ENCODE measurements at places on chromosomes 16 and 17.

- DNase-seq: peak; percentile 56
Measured at GRCh38 chr17:77441130-77441920, 300.6 kb downstream of the SEC14L1 start.

- no peak for DNase-seq
Measured at GRCh38 chr16:69194488-69194887, 7.5 kb downstream of the SNTB2 start.

GRCh38 chr16:27486344-27486743 lies 63.4 kb downstream of the GTF3C1 start:
- no peak for DNase-seq

DNA sequence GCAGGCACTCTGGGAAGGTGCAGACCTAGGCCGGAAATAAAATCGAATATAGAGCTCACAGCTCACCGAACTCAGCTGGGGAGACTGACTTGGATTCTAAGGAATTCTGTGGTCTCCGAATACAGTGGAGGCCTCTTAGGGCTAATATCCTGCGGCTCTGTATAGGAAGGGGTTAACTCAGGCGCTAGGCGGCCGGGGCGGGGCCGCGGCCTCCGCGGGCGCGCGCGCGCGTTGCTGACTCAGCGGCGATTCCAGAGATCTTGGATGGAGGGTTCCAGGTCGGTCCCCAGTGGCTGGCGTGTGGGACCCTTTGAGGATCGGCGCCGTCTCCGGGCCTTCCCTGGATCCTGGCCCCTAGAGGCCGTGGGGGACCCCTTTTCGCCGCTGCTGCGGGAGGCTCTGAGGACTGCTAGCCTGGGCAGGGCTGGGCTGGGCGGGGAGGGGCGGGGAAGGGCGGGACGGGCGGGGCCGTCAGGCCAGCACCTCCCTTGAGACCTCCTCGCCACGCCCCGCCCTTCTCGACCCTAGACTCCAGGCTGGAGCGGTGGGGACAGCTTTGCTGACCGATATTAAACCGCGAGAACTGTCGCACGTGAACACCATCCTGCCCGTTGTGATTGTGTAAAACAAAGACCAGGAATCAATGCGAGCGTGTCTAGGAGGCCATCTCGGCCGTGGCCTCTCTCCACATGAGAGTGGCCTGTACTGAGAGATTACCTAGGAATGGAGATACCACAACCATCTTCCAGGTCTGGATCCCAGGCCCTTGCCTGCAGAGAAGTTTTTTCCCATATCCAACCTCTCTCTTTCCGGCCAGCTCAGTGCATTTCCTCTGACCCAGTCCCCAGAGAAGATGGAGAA lies 1.4 kb upstream of the PLEKHH3 start:
- peak; percentile 66 for DNase-seq

GRCh38 chr17:49239963-49240362 lies 9.4 kb upstream of the PHOSPHO1 start:
- no peak for DNase-seq

- DNase-seq: no peak
Measured at GRCh38 chr17:68295086-68295485, 3.8 kb downstream of the ARSG start.

DNA sequence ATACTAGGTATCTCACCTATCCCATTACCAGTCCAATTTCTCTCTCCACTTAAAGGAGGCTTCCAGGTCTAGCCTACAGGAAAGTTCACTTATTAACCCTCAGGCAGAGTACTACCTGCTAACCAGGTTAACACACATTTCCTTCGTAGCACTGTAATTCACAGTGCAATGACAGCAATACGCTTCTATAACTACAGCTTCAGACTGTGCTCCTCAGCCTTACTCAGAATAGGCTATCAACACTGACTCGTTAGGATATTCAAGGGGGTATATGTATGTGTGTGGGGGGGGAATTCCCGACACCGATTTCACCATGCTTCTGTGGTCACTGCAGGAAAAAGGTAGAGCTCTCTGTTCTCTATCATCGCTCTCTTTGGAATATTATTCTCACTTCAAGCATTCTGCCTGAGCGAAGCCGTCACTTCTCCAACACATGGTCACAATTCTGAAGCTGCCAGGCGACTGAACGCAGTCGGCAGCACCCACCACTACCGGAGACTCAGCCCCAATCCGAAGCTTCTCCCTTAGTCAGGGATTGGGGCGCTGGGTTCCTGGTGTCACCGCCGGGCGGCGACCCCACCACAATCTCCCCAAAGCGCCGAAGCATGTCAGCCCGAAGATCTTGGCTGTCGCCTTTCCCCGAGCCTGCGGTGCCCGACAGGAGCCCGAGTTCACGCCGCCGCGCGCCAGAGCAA lies 618 bp downstream of the GGA3 start:
- DNase-seq: peak; percentile 71

DNA sequence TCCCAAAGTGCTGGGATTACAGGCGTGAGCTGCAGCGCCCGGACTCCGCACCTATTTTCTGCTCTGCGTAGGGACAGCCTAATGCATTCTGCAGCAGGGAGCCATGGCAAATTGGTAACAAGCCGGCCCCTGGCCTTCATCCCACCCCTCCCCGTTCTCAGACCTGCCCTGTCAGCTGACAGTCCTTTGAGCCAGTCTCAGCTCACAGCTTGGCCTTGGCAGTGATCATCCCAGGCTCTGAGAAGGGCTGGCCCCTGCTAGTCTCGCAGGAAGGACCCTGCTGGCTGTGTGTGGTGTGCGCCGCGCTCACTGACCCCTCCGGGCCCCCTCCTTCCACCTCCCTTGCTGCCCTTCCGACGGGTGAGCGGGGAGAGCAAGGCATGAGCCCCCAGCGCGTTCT lies 10.3 kb upstream of the NPTX1 start:
- no peak for DNase-seq

GRCh38 chr16:4241928-4242283 lies at the start of gene SRL:
TSS of gene SRL (minus strand) at chr16:4242080. CDS start at chr16:4242067, 13 bp downstream.
- DNase-seq: no peak

DNA sequence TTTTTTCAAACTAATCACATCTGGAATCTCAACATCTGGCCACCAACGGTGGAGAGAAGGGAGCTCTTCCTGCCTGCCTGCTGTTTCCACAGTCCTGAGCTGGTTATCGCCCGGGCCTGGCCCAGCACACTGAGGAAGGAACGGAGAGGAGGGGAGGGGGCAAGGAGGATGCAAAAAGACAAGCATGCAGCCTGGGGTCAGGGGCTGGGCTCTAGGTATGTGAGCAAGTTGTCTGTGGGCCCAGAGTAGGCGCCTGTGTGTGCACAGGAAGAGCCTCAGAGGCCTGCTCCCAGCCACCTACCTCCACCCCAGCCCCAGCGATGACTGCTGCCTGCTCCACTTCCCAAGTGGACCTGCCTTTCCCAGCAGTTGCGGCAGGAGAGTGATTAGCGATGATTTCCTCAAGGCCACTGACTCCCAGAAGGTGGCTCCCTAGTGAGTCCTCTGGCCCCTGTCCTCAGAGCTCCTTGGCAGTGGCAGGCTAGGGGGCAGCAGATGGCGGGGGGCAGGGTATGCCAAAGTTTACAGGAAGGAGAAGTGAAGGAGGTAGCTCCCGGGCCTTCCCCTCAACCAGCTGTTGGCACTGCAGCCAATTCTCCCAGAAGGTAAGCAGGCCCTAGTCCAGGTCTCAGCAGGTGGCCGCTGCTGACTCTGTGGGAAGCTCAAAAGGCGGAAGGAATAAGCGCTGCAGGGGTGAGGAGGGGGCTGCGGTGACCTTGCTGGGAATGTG lies 27.0 kb upstream of the RASD1 start:
- DNase-seq: no peak

GRCh38 chr17:43217614-43218087 lies 6.0 kb downstream of the TMEM106A start:
- DNase-seq: peak; percentile 11

GRCh38 chr17:30363715-30364202 lies 15.0 kb upstream of the CPD start:
- DNase-seq: peak; percentile 48

DNA sequence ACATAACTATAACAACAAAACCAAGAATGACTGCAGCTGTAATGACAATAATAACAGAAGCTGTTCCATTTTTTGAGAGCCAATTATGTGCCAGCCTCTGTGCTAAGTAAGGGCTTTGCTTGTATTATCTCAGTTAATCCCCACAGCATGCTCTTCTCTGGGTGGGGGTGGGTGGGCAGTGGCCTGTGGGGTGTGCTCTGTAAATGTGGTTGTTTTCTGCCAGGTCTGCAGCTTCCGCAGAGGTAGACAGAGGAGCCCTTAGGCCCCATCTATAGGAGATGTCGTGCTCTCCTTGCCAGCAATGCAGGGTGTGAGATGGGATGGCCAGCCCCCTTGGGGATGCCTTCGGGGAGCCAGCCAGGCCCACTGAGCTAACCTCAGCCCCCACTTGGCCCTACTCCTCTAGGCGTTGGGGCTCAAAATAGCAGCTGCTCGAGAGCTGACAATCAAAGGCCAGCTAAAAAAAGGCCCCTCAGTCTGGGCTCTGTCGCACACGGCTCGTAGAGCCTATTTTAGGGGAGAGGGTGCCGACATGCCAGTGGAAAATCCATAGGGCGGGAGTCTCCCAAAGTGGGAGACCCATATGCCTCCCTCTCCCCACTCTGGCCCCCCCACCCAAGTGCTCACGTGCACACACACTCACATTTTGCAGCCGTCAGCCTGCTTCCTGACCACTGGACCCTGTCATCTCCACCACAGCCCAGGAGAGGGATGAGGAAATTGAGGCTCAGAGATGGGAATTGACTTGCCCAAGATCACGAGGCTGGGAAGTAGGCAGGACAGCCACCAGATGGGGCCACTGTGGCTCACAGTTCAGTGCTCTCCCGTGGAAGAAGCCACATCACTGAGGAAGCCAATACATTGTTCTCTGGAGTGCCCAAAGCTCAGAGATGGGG lies 15.8 kb downstream of the CDH16 start:
- no peak for DNase-seq

DNA sequence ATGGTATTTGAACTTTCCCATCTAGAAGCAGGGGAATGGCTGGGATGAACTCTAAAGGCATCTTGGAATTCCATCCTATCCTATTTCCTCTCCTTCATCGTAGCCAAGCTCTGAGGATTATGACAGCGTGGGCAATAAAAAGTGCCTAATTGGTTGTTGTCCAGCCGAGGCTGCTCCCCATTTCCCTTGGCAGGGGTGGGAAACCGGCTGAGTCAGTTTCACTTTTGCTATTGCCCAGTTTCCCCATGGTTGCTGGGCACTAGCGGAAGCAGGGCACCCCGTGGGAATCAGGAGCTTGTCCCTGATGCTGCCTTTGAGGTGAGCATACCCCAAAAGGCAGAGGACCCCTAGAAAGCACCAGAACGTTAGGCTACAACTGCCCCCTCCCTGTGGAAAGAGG lies 13.8 kb upstream of the SP2 start:
- no peak for DNase-seq

DNA sequence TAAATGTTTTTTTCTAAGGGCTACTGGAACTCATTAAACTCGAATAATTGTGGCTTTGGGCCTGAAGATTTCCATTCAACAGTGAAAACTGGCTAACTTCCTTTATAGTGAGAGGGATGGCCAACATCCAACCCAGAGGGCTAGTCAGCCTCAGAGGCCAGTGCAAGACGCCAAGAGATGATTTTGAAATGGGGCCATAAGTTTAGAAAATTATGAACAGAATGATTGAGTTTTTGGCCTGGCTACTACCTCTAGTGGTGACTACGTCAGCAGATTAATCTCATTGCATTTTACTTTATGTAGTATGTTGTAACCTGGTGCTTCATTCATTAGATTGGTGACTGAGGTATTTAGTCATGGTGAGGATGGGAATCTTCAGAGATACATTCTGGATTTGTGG lies 28.4 kb downstream of the HAPSTR1 start:
- DNase-seq: no peak

GRCh38 chr16:66298571-66299120 lies 67.8 kb upstream of the CDH5 start:
- DNase-seq: no peak

- DNase-seq: no peak
Measured at GRCh38 chr17:75558666-75559530, 28.7 kb upstream of the MYO15B start.

DNA sequence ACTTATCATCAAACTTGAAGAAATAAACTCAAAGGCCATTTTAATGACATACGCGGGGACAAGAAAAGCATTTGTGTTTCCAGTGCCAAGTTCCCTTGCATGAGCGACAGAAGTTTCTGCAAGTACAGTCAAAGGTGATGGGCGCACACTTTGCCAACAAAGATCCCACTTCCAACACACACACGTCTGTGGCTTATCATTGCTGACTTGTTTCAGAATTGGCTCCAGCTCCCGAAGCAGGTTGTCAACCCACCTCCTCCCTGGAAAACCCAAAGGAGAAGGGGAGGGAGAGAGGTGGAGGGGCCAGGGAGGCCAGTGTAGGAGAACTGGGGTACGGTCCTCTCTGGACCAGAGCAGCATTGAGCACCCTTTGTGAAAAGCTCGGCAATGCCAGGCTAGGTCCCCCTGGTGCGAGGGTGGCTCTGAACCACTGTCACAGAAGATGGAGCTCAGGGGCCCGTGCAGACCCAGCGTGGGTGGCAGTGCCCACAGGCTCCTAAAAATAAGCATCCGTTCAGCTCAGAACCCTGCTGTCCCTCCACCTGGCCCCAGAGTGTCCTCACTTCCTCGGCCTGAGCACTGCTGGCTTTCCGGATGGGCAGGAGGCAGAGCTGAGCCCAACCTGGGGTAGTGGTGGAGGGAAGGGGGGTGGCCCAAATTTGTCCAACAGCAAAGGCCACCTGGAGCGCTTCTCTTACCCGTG lies 33.2 kb downstream of the RBFOX3 start:
- no peak for DNase-seq

DNA sequence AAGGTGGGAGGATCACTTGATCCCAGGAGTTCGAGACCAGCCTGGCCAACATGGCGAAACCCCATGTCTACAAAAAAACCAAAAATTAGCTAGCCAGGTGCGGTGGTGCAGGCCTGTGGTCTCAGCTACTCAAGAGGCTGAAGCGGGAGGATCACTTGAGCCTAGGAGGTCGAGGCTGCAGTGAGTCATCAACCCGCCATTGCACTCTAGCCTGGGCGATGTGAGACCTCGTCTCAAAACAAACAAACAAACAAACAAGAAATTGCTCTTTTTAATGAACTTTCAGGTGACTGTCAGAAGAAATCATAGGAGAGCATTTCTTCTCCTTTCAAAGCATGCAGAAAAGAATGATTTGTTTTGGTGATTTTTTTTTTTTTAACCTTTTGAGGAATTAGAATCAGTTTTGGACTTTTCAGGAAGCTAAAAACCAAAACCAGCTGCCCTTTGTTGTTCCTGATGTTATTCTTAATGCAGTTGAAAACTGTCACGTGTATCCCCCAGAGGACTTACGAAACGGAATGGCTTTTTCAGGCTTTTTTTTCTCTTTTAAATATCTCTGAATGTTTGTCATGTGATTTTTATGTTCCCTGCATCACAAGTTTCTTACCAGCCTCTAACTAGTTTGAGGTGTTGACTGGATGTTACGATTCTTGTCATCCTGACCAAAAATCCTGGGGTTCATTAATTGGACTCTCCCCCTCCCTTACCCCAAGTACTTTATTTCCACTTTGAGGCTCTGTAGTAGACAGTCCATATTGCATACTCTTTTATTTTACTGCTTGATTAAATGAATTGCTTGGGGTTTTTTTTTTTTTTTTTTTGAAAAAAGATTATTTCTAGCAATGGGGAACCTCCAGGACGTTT lies 34.1 kb downstream of the SNX29 start:
- DNase-seq: no peak

- DNase-seq: no peak
Measured at GRCh38 chr16:88356124-88356726, 26.5 kb upstream of the ZNF469 start.

GRCh38 chr17:17120294-17120693 lies 78.0 kb downstream of the MPRIP start:
- no peak for DNase-seq

- DNase-seq: no peak
Measured at GRCh38 chr17:57622683-57623433, 122.2 kb downstream of the CCDC182 start.

- DNase-seq: no peak
Measured at GRCh38 chr16:22240023-22240710, 34.1 kb downstream of the EEF2K start.

- no peak for DNase-seq
Measured at GRCh38 chr16:70730031-70730430, 44.2 kb upstream of the MTSS2 start.

Measured in activated CD4-positive, alpha-beta T cell treated with anti-CD3 and anti-CD28 coated beads, Interleukin-2, amount 50 U/mL, for 24 hours (primary cell).